ENCODE measurements at places on chromosomes 1 and 21.

DNA sequence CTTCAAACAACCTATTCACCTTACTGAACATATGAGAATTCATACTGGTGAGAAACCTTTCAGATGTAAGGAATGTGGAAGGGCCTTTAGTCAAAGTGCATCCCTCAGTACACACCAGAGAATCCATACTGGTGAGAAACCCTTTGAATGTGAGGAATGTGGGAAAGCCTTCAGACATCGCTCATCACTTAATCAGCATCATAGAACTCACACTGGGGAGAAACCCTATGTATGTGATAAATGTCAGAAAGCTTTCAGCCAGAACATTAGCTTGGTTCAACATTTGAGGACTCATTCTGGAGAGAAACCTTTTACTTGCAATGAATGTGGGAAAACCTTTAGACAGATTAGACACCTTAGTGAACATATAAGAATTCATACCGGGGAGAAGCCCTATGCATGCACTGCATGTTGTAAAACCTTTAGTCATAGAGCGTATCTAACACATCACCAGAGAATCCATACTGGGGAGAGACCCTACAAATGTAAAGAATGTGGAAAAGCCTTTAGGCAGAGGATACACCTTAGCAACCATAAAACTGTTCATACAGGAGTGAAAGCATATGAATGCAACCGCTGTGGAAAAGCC is 13.2 kb upstream of the EXO5 start:
- no peak for DNase-seq

DNA sequence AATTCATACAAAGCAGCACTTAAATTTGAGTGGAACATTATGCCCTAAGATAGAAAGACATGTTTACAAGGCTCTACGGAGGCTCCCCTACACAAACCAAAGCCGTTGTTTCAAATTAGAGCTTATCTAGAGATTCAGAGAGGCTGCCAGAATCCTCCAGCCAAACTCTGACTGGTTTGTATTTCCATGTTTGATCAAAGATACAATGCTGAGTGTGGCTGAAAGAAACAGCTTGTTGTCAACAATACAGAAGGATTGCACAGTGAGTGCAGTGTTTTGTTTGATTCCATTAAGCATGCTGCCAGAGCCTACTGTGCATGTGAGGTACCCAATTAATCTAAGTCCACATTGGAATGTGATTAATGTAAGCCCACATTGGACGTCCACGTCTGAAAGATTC is 402.7 kb downstream of the DISC1 start:
- DNase-seq = no peak

GRCh38 chr21:16563795-16564194 is 834.0 kb downstream of the USP25 start:
- no peak for DNase-seq

DNA sequence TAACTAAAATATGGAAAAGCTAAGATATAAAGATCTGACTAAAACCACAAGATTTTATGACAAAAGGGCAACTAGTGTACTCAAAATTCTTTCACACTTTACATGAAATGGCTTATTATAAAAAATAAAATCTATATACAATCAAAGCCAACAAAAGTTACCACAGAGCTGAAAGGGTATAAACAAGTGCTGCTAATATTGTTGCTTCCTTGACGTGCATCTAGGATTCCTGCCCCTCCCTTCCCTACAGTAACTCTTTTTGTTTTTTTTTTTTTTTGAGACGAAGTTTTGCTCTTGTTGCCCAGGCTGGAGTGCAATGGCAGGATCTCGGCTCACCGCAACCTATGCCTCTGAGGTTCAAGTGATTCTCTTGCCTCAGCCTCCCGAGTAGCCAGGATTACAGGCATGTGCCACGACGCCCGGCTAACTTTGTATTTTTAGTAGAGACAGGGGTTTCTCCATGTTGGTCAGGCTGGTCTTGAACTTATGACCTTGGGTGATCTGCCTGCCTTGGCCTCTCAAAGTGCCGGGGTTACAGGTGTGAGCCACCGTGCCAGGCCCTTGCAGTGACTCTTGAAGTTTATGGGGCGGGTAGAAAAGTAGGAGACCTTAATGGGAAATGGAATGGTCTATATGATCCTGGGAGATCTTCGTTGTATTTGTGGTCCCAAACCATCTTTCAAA is 4.5 kb downstream of the SRSF4 start:
- DNase-seq = no peak

- no peak for DNase-seq
These were observed 87.7 kb downstream of the MAN1C1 start for GRCh38 chr1:25704267-25704691.

DNA sequence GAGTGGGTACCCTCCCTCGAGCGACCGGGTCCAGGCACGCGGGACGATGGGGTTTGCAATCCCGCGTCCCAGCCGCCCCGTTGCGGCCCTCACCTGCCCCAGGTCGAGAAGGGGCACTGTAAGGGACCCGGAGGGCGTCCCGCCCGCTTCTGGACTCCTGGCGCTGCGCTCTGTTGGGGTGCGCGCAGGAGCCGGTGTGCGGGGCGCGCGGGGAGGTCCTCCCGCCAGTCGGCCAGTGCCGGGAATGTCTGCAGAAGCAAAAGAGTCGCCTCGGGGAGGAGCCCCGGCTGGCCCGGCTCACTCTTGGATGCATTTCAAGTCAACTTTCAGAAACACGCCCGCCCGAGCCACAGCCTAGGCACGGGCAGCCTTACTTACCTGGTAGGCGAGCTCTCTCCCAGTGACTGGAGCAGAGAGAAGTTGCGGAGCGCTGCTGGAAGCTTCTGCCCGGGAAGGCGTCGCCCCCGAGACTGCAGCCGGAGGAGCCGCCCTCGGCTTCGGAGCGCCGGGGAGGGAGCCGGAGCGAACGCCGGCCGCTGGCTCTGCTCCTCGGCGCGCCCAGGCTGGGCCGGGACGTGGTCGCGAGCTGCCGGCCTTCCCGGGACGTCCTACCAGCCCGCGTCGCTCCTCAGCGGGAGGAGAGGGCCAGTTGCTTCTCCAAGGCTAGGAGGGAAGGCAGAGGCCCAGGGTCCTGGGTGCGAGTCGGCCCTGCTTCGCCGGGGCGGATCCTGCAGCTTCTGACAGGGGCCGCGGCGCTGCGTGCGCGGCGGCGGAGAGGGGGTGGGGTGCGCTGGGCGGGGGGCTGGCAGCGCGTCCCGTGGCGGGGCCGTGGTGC is at the start of gene LMX1A:
Gene LMX1A, minus strand, starts transcription at position 739 of the 835 bp plus-strand sequence. CDS start 1,156 bp downstream, outside the sequence.
- DNase-seq = no peak

DNA sequence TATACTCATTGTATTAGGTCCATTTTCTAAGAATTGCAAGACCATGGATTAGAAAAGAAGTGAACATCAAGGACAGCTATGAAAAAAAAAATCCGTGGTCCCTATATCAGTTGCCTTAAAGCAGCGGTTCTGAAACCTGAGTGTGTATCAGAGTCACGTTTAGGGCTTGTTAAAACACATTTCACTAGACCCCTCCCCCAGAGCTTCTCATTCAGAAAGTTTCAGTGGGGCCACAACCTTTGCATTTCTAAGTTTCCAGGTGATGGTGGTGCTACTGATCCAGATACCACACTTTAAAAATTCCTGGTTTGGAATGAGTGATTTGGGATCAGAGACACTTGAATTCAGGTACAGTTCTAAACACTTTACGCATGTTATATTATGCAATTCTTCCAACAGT is 96.1 kb upstream of the PRMT6 start:
- DNase-seq = no peak

GRCh38 chr1:206651958-206652890 is 16.9 kb downstream of the DYRK3 start:
- DNase-seq = no peak

GRCh38 chr1:200767321-200767720 is 28.6 kb downstream of the CAMSAP2 start:
- no peak for DNase-seq

DNA sequence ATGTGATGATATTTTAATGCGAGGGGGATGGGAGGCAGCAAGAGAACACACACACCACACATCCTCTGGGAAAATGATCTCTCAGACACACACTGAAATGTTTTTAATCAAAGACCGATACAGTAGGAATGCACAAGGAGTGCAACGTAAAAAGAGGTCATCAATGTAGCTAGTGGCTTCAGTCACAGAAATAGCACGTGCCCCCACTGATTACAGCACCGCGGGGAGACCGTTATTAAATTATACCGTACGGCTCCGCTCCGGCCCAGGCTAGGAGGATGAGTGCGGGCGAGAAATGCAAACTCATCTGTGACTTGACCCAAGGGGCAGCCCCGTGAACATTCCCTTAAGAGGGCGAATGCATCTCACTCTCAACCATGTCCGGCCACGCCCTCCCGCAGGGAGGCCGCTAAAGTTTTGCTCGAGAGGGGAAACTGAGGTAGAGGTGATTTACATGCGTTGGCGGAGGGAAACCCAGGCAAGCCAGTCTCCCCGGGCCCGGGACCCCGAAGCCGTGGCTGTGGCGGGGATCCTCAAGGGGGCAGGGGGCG is 552 bp downstream of the UBR4 start:
- no peak for DNase-seq

GRCh38 chr21:35024071-35024420 is 25.1 kb downstream of the RUNX1 start:
- no peak for DNase-seq

DNA sequence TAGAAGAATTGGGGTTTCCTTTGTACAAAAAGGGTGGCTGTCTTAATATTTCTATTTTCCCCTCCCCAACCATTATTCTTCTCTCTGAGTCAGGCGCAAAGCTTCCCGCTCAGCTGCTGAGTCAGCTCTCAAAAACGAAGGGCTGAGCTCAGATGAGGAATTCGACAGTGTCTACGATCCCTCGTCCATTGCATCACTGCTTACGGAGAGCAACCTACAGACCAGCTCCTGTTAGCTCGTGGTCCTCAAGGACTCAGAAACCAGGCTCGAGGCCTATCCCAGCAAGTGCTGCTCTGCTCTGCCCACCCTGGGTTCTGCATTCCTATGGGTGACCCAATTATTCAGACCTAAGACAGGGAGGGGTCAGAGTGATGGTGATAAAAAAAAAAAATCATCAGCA is 3.0 kb upstream of the TUFT1 start:
- no peak for DNase-seq

DNA sequence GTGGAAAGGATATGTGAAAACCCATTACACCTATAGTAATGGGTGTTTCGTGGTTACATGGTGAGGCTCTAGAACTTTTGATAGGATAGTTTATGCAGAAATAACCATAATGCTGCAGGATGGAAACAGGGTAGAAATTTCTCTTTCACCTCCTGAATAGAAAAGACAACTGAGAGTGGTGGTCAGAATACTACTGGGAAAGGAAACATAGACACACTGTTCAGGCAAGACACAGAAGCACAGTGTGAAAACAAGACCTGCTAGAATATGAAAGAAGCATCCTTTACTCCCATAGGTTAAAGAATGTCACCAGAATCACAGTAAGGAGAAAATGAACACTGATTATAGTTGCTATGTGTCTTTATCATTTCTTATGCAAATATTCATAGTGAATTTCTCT is 496.6 kb downstream of the DPYD start:
- DNase-seq = no peak

DNA sequence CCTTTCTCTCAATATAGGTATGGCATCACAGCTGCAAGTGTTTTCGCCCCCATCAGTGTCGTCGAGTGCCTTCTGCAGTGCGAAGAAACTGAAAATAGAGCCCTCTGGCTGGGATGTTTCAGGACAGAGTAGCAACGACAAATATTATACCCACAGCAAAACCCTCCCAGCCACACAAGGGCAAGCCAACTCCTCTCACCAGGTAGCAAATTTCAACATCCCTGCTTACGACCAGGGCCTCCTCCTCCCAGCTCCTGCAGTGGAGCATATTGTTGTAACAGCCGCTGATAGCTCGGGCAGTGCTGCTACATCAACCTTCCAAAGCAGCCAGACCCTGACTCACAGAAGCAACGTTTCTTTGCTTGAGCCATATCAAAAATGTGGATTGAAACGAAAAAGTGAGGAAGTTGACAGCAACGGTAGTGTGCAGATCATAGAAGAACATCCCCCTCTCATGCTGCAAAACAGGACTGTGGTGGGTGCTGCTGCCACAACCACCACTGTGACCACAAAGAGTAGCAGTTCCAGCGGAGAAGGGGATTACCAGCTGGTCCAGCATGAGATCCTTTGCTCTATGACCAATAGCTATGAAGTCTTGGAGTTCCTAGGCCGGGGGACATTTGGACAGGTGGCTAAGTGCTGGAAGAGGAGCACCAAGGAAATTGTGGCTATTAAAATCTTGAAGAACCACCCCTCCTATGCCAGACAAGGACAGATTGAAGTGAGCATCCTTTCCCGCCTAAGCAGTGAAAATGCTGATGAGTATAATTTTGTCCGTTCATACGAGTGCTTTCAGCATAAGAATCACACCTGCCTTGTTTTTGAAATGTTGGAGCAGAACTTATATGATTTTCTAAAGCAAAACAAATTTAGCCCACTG is 11.5 kb downstream of the HIPK1 start:
- DNase-seq = no peak

DNA sequence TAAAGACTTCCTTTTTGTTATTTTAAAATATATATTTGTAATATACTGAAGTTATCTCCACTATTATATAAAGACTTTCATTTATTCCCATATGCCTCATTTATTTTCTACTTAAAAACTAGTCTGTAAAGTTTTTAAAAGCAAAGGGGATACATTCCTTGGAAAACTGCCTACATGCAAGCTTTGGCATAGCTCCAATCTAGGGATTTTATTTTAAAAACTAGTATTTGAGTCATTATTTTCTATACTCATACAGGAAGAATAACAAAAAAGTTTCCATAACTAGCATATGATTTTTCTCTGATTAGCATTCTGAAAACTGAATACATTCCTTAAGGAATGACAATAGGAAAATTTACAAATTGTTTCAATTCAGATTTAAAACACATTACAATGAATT is 88.9 kb downstream of the COL24A1 start:
- DNase-seq = no peak

DNA sequence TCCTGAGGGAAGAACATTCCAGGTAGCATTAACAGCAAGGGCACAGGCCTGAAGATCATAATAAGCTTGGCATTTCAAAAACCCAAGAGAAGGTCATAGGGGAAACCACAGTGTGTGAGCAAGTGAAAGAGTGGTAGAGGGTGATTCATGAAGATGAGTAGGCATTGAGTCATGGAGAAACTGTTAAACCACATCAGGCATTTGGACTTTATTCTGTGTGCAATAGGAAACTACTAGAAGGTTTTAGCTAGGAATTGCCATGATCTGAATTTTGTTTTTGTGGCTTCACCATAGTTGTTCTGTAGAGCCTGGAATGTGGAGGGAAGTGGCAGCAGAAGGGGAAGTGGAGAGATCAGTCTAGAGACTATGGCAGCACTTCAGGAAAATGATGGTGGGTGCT is 359.0 kb upstream of the PTBP2 start:
- DNase-seq = no peak

- peak; percentile 75 for DNase-seq
These were observed 8.6 kb downstream of the HJV start for GRCh38 chr1:146012703-146013558.

DNA sequence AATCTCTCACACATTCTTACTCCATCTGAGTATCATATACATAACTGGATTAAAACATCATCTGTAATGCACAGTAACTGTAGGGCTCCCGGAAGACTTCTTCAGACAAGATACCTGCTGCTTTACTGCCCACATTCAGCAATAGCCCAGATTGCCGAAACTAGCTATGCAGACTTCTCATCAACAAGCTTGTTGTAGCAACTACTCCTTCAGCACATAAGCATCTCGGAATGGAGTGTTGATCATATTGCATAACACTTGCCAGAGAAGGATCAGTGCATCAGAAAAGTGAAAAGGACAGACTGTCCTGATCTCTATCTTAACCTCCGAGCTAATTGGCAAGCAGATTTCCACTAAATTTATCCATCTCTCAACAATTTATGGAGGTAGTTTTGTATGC is 354.6 kb upstream of the C1orf87 start:
- no peak for DNase-seq
